ENCODE measurements at places on chromosomes 6 and 20.

- no peak for DNase-seq
Measured at GRCh38 chr6:84017709-84018452, 15.7 kb upstream of the MRAP2 start.

DNA sequence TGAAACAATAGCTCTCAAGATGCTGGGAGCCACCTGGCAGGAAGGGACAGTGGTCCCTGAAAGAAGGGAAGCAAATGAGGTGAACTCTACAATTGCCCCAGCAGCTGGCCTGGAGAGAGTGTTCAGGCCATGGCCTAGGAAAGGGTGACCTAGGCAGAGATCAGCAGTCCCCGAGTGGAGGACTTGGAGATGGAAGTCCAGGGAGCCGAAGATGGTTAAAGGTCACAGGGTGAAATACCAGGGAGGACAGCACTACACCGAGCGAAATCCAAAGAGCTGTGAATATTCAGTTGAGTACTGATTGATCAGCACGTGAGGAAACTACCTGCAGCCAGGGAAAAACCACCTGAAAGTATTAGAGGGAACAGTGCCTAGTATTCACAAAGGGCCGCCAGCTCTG lies 133.1 kb downstream of the HIVEP2 start:
- DNase-seq, result no peak

- DNase-seq, result no peak
Measured at GRCh38 chr6:62265906-62266525, 20.0 kb downstream of the KHDRBS2 start.

GRCh38 chr6:81384921-81385320 lies 367.6 kb downstream of the TENT5A start:
- no peak for DNase-seq

GRCh38 chr20:56762829-56763228 lies 133.7 kb downstream of the TFAP2C start:
- no peak for DNase-seq

- DNase-seq, result no peak
Measured at GRCh38 chr6:27911956-27912446, at the start of gene OR2B2. OR2B2 (minus strand) TSS chr6:27912396; CDS start chr6:27912319, 77 bp downstream.

GRCh38 chr6:139376017-139376330 lies 1.5 kb upstream of the CITED2 start:
- peak; percentile 54 for DNase-seq

GRCh38 chr6:43734294-43734665 lies 35.7 kb upstream of the VEGFA start:
- no peak for DNase-seq

GRCh38 chr6:90202156-90202555 lies 94.5 kb downstream of the BACH2 start:
- DNase-seq, result no peak

DNA sequence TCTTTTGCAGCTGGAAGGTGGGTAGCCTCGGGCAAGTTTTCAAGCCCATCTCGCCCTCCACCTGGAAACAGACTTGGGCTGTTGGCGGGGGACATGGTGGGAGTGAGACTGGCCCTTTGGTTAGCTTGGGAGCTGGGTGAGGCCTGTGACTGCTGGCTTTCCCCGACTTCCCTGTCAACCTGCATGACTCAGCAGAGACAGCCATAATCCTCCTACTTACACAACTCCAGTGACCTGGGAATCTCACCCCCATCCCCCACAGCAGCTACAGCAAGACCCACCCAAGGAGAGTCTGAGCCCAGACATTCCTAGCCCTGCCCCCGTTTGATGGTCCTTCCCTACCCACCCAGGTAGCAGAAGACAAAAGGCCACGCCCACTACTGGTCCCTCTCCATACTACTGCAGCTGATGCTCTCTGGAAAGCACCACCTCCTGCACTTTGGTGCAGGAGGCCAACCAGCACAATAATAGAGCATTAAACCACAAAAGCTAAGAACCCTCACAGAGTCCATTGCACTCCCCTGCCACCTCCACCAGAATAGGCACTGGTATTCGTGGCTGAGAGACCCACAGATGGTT lies 188.4 kb downstream of the TRDN start:
- DNase-seq, result no peak

DNA sequence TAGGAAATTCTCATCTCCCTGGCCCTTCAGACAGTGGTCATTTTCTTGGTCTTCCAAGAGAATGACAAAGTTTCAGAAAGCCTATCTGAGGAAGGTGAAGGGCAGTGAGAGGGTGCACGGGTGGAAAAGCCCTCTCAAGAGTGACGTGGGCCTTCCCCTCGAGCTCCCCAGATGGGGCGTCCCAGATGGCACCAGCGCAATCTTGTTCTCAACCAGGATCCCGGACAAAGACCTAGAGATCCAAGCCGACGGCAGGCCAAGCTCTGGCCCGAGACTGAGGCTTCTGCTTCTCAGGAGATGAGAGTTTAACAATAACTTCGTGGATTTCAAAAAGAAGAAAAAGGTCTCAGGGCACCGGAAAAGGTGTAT lies 797 bp upstream of the ZNF133 start:
- DNase-seq, result no peak

All from NCI-H510A treated with DMSO at 0.1 percent for 48 hours (cell line).